Stimulated activated CD4-positive, alpha-beta T cell treated with anti-CD3 and anti-CD28 coated beads, TNF-alpha, amount 100 ng/mL, for 24 hours (primary cell): ENCODE measurements at places on chromosomes 1 and 21.

DNA sequence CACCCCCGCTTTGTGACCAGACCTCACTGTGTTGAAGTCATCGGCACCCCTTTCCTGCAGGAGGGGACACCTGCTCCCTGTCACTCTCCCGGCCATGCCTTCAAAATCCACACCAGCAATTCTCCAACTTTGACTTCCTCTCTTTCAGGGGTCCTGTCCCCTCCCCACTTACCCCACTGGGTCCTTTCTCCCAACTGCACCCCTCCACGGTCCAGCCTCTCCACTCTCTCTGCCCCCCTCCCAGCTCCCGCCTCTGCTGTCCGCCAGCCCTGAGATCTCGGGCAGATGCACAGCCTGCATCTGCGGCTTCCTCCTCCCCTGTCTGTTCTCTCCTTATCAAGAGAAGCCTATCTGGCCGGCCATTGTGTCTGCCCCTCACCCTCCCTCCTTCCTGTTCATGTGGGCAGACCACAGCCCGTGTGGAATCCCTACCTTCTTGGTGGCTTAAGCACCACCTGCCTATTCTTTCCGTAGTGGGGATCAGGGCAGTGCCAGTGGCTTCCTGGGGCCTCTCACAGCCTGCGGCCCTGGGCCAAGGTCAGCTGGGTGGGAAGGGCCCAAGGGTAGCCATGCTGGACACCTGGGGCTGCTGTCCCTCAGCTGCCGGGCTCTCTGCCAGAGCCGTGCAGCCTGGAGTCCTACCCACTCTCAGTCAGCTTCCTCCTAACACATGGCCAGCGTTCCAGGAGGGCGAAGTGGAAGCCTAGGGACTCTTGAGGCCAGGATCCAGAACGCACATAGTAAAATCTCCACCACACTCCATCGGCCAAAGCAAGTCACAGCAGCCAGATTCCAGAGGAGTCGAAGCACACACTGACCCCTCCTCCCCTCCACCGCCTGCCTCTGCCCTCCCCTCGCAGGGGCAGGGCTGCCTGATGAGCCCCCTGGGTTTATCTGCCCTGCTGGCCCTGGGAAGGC, 5.1 kb upstream of the HES4 start:
- no peak for DNase-seq

GRCh38 chr1:199946305-199947155, 81.0 kb upstream of the NR5A2 start:
- no peak for DNase-seq

- DNase-seq = no peak
Observed at GRCh38 chr1:171901245-171901644, 59.9 kb downstream of the DNM3 start.

GRCh38 chr1:161080441-161081405, 8.6 kb downstream of the NECTIN4 start:
- DNase-seq = no peak

GRCh38 chr1:46525253-46525983, 26.0 kb downstream of the KNCN start:
- no peak for DNase-seq

DNA sequence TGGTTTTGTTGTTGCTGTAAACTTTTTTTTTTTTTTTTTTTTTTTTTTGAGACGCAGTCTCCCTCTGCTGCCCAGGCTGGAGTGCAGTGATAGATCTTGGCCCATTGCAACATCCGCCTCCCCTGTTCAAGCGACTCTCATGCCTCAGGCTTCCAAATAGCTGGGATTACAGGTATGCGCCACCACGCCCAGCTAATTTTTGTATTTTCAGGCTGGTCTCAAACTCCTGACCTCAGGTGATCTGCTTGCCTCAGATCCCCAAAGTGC, 78.9 kb upstream of the SLC45A1 start:
- no peak for DNase-seq

DNA sequence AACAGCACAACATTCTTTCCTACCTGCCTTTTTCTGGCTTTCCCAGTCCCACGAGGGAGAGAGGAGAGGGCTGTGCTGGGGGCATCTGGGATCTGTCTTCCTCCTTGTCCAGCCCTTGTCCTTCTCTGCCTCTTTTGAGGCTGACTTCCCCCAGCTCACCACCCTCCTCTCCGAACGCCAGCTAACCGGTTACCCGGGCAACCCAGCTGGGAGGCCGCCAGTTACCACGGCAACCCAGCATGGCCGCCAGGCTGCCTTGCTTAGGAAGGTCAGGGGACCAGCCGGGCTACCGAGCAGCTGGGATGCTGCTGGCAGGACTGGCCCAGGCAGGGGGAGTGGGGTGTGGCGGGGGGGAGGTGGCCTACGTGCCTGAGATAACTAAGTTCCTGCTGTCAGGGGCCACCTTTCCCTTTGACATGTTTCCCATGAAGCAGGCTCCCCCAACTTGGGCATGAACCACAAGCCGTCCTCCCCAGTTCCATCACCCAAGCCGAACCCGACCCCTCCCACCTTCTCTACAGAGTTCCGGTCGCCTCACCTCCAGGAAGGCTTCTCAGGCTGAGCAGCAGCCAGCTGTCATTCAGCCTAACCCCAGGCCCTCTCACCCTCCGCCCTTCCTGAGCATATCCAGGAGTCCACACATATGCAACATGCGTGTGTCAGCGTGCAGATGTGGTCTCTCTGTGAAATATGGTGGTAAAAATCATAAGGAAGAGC, 8.7 kb downstream of the PLEKHA6 start:
- DNase-seq = no peak

GRCh38 chr1:182385885-182386853, 5.4 kb downstream of the GLUL start:
- no peak for DNase-seq

- no peak for DNase-seq
Observed at GRCh38 chr1:30610917-30611316, 112.5 kb downstream of the MATN1 start.

- DNase-seq = no peak
Observed at GRCh38 chr1:11314959-11315358, 42.0 kb downstream of the UBIAD1 start.

GRCh38 chr1:161241682-161242081, 3.7 kb upstream of the NR1I3 start:
- no peak for DNase-seq

DNA sequence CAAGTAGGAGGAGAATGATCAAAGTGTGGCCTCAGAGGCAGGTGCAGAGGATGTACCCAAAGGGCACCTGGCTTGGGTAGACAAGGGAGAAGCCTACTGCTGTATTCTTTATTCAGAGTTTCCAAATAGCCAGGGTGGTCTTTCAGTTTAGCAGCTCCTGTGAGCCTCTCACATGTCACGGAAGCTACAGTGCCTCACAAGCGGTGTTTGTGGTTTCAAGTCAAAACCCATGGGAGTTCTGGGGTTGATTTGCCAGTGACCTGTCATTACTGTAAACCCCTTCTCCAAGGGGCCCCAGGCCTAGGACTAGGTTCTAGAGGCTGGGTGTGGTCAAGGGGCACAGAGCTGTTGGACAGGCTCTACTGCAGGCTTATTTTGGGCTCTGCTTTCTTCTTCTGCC, 10.2 kb upstream of the IL10 start:
- no peak for DNase-seq

DNA sequence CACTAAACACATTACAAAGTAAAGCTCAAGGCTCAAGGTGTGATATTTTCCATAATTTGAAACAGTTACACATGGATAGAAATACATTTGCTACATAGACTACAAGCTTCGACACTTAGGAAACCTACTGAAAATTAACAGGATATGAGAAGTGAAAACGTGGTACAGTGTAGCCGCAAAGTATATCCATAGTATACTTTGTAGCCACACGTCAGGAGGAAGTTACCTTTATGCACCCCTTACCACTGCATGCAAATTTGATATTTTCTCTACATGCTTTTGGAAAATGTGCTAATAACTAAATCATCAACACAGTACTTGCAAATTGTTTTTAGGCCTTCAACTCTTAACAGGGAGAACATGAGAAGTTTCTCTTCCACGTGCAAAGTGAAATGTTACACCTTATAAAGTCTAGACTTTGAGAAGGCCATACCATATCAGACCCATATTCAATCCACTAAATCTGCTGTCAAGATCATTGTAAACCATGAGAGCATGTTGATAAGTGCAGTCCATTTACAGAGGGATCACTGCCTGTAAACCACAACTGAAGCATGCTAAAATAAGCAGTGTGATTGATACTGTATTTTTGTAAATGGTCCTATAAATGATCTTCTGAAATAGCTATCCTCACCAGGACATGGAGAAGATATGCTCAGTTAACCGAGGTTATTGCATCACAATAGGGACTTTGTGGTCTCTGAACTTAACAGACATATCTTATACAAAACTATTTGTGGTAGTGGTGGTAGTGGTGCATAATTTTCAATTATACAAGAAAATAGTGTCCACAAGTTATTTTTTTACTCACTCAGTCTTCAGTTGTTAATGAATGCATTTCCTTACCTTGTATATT, 64.7 kb downstream of the VAV3 start:
- no peak for DNase-seq

- no peak for DNase-seq
Observed at GRCh38 chr21:45438391-45439145, 33.6 kb downstream of the COL18A1 start.

DNA sequence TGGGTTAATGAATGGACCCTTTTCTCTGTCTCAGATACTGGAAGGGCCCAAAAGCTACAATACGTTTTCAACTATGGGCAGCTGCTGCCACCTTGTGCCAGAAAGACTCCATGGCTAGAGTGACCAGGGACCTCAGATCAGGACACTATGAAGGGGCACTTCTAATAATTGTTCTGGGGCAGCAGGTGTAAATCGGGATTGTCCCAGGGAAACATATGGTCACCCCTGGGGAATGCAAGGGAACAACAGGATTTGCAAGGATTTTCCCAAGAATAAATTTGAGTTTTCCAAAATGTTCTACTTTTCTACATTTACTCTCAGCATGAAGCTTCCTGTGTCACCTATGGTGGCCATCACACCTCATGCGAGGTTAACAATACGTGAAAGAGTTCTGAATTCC, 12.0 kb upstream of the FCAMR start:
- peak; percentile 52 for DNase-seq

DNA sequence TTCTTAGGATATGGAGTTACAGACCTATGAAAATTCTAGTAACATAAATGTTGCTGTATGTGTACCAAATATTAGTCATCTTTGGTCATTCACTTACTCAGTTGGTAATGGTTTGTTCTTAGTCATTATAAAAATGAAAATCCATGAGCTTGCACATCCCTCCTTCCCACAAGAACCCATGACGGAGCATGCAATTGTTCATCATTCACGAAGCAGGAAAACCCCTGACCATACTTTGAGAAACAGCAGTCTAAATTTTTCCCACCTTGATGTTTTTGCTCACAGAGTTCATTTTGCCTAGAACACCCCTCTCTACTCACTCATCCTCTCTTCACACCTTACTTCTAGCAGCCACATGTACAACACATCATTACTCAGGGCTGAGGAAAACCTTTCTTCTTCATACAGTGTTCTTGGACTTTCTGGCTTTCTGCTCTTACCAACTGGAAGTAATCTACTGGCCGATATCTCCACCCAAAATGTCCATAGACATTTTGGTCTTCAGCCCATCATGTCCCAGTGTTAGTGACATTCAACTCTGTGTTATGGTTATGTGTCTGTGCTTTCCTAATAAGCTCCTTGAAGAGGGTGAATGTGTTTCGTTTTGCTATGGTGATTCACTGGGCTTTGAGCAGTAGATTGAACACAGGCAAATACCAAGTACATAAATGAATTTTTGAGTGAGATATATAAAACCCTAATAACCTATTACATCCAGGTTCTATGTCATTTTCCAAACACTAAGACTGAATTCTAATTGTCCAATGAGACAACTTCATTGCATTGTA, 189.9 kb downstream of the ZC3H11B start:
- DNase-seq = no peak

GRCh38 chr1:147757015-147757990, 3.1 kb downstream of the GJA5 start:
- DNase-seq = no peak

DNA sequence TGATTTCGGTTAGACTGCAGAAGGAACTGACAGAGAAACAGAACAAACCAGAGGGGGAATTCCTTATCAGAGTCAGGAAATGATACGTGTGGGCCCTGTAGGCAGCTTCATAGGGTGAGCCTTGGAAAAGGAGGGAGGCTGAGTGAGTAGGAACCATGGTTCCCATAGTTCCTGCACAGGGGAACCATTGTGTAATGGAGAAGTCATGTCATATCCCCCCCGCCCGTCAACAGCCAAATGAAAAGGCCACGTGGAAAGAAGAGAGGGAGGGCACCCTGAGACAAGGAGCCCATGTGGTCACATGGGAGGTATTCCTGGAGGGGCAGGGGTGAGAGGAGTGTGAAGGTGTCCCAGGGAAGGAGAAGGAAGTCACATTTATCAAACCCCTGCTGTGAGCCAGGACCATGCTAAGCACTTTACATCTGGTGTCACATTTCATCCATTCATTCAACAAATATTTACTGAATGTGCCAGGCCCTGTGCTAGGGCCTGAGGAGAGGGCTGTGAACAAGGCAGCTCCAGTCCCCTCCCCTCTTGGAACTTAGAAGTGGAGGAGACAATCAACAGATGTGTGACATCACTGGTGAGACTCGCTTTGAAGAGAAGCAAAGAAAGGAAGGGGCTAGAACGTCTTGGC, 15.7 kb upstream of the FGR start:
- DNase-seq = no peak

DNA sequence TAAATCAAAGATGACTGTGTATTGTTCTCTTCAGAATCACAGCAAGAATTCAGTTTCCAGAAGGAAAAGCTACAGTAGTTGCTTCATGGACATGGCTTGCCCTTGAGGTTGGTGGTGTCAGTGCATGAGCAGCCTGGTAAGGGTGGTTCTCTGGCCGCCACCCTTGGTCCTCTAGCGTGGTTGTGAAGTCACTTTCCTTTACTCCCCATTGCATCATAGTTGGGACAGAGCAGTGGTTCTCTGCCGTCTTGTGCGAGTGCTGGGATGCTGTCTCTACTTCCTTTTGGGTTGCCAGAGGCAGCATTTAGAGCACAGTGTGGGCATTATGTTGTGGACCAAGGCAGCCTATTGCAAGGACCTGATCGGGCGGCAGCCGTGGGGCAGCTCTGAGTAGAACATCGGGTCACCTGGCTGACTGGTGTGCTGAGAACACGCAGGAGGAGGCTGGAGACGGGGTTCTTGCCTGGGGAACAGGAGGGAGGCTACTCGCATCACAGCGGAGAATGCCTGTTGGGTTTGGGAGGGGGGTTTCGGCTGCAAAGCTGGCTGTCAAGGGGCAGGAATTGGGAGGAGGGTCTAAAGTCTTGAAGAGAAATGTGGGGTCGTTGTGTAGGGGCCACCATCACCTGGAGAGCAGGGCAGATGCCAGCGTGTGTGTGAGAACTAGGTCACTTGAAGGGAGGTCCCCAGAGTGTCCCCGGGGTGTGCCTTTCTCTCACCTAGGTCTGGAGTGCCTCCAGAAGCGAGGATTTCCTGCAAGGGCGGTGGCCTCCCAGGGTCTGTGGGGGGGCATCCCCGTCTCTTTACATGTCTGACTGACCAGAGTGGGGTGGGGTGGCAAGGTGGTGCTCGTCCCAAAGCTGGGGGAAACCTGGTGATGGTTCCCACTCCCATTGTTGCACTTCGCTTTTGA, 6.3 kb downstream of the ARF1 start:
- no peak for DNase-seq
